GM18507 (cell line): ENCODE measurements at places on chromosomes 6 and 20.
A peak's percentile ranks its signal among the peaks of the same experiment; 100 is the strongest.

DNA sequence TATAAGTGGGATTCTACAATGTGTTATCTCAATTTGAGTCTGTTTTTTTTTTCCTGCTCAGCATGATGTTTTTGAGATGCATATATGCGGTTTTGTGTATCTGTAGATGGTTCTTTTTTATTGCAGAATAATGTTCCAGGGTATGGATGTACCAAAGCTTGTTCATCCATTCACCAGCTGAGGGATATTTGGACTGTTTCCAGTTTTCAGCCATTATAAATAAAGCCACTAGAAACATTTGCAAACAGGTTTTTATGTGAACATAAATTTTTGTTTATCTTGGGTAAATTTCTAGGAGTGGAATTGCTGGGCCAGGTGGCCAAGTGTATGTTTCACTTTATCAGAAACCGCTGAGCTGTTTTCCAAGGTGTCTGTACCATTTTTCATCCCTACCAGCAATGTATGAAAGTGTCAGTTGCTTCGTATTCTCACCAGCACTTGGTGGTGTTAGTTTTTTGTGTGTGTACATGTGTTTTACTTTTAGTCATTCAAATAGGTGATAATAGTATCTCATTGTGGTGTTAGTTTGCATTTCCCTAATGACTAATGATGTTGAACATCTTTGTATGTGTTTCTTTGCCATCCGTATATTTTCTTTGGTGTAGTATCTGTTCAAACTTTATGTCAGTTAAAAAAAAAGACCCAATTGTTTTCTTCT, 124.2 kb downstream of the CEBPB start:
- DNase-seq = no peak

- no peak for DNase-seq
These were observed 15.6 kb downstream of the GABRR2 start for GRCh38 chr6:89299466-89299850.

GRCh38 chr6:8131265-8131897, 29.0 kb upstream of the EEF1E1 start:
- no peak for DNase-seq

DNA sequence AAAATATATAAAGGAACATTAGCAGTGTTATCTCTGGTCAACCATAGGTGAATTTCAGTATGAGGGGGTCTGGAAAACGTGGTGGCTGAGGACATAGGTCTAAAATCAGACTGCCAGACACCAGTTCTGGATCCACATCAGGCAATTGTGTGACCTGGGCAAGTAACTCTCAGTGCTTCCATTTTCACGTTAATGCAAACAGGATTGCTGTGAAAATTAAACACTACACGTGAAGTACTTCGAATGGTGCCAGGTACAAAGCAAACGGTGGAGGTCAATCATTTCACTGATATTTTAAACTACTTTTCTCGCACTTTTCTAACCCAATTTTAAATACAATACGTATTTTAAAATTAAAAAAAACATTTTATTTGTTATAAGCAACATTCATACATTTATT, 315.7 kb downstream of the TRDN start:
- no peak for DNase-seq

DNA sequence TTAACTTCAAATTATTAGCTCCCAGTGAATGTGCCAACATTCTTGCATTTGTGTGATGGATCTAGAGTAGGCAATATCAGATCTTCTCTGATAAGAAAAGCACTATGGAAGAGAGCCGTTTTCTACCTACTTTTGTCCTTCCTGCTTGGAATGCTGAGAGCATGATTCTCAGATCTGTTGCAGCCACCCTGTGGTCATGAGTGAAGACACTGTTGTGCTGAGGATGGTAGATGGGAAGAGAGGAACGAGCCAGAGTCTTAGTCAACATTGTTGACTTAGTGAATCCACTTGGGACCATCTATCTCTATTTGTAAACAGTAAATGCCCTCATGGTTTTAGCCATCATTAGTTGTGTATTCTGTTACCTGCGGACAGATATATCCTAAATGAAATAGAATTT, 202.6 kb downstream of the CD109 start:
- DNase-seq = no peak

DNA sequence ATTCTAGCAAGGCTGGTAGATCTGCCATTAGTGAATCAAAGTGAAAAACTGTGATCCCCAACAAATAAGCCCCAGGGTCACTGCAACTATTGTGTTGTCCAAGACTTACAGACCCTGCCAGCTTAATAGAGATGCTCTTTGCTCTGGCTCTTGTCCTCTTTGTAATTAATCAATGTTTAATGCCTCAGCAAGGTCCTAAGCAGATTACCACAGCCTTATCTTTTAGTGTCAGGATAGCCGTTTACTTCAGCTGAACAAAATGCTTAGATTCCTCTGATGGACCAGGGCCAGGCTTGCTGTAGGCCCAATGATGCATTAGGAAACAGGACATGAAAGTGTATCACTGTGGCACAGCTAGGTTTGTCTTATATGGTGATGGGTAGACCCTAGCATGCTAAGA, 353.3 kb downstream of the HACE1 start:
- no peak for DNase-seq

- DNase-seq = no peak
These were observed 282.9 kb upstream of the RNF217 start for GRCh38 chr6:124679387-124679786.

- DNase-seq = no peak
These were observed 2.1 kb upstream of the TRERF1 start for GRCh38 chr6:42453654-42454427.

GRCh38 chr6:156107624-156108101, 652.0 kb upstream of the NOX3 start:
- DNase-seq = no peak

- no peak for DNase-seq
These were observed 17.2 kb upstream of the WFDC10A start for GRCh38 chr20:45612314-45612713.

- no peak for DNase-seq
These were observed 131.2 kb upstream of the CDH4 start for GRCh38 chr20:61120595-61121515.

DNA sequence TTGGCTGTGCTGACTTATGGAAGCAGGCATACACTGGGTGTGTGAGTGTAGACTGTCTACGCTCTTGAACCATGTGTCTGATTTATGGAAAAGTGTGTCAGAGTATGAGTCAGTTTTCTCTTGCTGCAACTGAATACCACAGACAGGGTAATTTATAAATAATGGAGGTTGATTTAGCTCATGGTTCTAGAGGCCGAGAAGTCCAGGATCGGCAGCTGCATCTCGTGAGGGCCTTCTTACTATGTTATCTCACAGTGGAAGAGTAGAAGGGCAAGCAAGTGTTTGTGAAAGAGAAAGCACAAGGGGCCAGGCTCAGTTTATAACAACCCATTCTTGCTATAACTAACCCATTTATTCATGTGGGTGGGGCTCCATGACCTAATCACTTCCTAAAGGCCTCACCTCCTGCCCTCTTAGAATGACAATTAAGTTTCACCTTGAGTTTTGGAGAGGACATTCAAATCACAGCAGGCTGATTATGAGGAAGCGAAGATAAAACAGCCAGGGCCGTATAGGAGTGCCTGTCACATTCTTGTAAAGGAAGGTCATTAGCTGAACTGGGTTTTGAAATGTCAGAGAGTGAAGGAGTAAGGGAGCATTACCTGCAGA, 6.7 kb downstream of the GPR31 start:
- DNase-seq = peak; percentile 30

GRCh38 chr6:7496266-7496875, 45.1 kb upstream of the DSP start:
- no peak for DNase-seq

DNA sequence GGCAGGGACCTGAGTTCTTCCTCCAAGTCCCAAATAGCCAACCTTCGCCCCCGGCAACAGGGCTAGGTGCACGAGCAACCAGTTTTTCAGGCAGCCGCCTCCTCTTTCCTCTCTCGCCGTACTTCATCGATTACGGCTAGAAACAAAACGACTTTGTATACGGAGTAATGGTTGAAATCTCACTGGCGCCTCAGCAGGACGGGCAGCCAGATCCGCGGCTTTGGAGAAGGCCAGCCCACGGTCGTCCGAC, 333 bp upstream of the SMIM13 start:
- DNase-seq = no peak

DNA sequence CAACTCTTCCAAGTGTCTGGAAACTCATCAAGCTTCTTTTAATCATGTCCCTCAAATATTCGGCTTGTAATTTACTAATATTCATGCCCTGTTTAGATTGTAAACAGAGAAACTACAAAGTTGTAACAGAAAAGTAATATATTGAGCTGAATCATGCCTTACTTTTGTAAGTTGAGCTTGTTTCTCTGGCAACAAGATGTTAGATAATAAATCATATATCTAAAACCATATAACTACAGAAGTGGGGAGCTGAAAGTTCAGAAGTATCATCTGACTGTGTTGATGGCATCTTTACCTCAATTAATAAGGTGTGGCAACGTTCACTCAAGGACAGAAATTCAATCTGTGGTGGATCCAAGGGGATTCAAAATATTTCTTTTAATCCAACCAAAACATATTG, 263.9 kb downstream of the PLCB1 start:
- DNase-seq = no peak

- DNase-seq = no peak
These were observed 6.2 kb downstream of the UNC5CL start for GRCh38 chr6:41032830-41033229.

DNA sequence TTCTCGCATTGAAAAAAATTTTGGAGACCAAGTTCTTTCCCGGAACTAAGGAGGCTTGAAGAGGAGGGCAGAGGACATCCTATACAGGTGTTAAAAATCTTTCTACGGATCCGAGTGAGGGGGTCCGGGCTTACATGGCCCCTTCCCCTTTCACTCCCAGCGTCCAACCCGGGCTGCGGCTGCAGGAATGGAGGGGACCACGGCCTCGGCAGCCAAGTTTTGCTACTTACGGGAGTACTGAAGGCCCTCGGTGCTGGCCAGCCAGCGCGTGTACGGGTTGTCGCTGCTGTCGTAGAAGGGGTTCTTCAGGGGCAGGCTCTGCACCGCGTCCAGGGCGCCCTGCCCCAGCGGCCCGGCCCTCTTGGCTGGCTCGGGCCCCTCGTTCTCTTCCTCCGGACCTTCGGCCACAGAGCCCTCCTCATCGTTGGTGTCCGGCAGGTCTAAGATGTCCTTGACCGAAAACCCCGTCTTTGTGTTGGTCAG, 642 bp downstream of the NKX2-2 start:
- DNase-seq = no peak

DNA sequence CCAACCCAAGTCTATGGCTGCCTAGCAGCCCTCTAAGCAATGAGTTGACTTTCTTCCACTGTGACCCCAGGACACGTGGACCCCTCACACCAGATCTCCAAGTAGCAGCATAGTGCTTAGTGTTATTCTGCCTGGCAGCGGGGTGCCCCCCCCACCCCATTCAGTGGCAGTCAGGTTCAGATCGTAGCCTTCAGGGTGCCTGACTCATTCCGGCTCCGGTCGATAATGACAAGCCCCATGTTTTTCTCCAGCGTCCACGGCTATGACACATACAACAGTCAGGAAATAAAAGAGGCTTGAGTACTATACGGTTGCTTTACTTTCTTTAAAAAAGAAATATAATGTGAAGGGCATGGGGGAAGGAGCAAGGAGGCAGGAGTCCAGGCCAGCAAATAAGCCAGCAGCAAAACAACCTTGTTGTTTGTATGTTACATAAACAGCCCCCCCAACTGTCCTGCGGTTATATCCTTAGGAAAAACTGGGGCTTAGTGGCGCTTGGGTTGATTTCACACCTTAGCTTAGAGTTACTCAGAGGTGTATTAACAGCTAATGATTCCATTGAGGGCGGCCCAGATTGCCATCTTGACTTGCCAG, 23.1 kb downstream of the GNAS start:
- DNase-seq = no peak

DNA sequence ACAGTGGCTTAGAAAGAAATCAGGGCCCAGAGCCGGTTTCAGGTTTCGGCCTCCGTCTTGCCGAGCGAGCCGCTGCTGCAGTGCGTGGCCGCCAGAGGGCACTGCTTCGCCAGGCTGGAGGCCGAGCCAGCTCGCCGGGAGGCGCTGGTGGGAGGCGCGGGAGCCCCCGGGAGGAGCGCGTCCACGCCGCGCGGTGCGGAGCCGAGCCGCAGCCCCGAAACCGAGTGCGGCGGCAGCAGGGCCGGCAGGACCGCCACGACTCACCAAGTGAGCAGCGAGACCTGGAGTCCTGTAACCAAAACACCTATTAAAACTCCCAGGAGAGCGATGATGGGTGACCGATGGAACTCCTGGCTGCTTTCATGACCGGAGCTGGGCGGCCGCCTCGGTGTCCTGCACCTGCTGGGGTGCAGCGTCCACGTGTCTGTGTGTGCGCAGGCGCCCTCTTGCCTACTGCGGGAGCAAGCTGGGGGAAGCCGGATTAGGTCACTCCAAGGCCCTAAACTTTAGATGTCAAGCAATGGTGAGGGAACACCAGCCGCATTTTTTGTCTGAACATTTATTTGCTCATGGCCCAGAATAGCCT, 186.9 kb upstream of the UST start:
- DNase-seq = peak; percentile 49

- DNase-seq = no peak
These were observed 171.0 kb upstream of the CITED2 start for GRCh38 chr6:139545206-139546105.

DNA sequence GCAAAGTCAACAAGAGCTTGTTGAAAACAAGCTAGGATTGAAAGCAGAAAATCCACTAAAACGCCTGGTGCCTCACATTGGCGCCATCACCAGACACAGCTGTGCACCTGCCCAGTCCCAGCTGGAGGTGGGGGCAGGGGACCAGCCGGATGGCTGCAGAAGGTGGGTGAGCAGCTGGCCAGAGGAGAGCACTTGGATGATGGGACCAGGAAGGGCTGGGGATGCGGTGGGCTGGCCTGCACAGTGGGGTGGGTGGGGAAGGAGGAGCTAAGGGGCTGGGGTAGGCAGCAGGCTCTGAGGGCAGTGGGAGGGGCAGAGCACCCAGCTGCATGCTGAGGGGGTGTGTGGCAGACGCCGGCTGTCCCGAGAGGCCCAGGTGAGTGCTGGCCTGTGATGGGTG, 7.1 kb downstream of the CABLES2 start:
- DNase-seq = no peak

DNA sequence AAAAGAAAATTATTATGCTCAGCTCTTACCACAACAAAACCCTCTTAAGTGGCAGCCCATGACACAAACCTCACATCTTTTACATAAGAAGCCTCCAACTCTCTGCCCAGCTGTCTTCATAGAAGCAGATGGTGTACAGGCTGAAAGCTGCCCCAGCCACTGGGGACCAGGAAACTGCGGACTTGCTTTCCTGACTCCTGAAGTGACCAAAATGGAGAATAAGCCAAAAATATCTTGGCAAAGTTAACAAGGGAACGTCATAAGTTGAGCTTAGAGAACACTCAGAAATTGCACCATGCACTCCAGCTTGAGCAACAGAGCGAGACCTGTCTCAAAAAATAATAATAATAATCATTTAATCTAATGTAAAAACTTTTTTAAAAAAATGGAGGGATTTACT, 160.3 kb upstream of the CDYL start:
- DNase-seq = no peak

DNA sequence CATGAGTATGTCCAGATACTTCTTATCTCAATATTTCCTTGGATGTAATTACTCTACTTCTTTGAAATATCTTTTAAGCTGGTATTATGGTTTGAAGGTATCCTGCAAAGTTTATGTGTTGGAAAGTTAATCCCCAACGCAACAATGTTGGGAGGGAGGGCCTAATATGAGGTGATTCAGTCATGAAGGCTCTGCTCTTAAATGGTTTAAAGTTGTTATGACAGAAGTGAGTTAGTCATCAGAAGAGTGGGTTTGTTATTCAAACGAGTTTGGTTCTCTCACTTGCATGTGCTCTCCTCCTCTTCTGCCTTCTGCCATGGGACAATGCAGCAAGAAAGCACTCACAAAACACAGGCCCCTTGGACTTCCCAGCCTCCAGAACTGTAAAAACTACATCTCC, 176.3 kb downstream of the KCNQ5 start:
- DNase-seq = no peak

GRCh38 chr20:44523746-44524145, 1.9 kb upstream of the SERINC3 start:
- DNase-seq = no peak
